ENCODE measurements at places on chromosomes 6 and 20.
A peak's percentile ranks its signal among the peaks of the same experiment; 100 is the strongest.

GRCh38 chr6:108566406-108566805 is 5.7 kb downstream of the FOXO3 start:
- DNase-seq: no peak

- no peak for DNase-seq
Measured at GRCh38 chr20:25064561-25065071, 6.7 kb upstream of the ACSS1 start.

GRCh38 chr6:49909563-49909962 is 43.2 kb upstream of the CRISP1 start:
- no peak for DNase-seq

DNA sequence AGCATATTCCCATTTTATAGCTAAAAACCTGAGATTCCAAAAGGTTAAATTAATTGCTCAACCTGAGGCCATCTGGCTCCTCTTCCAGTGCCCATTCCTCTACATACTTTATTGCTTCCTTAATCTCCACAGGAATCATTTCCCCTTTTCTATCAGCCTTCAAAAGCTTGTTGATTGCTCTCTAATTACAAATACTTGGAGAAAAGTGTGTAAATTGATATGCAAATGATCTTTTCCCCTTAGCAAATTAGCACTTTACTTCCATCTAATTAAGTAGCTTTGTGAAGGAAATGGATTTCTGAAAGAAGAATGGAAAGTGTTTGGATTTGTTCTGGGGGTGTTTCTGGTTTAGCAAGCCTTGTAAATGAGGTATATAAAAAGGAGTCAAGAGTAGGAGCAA is 323.3 kb downstream of the GRIK2 start:
- DNase-seq: no peak

- DNase-seq: no peak
Measured at GRCh38 chr20:58142843-58143185, 85.6 kb downstream of the ANKRD60 start.

DNA sequence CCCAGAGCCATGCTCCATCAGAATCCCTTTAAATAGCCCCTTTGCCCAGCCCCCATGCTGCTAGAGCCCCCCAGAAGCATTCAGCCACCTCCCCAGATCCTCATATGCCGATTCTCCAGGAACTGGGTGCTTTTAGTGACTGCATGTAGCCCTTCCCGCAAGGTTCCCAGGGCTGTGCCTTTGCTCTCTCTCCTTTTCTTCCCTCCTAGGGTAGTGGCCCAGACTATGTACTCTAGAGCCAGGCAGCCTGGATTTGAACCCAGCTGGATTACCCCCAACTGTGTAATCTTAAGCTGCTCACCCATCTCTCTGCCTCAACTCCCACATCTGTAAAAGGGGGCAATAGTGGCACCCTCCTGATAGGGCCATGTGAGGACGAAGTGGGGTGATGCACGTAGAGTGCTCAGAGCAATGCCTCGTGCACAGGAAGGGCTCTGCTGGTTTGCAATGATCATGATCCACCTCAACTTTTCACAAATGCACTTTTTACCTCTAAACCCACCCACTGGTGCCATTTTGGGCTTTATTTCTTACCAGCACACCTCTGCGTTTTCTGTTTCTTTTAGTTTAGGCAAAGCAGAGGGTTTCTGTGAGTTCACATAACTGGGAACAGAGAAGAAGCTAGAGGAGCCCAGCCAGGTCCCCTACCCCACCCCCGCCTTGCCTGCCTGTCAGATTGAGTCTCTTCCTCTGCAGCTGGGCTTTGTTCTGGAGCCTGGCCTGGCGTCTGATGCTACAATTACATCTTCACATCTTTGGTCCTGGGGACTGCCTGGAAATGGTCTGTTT is 396.5 kb downstream of the RNGTT start:
- DNase-seq: no peak

- DNase-seq: no peak
Measured at GRCh38 chr20:34290471-34290870, 12.7 kb downstream of the AHCY start.

GRCh38 chr20:35015863-35016193 is 60.2 kb downstream of the MYH7B start:
- DNase-seq: no peak

DNA sequence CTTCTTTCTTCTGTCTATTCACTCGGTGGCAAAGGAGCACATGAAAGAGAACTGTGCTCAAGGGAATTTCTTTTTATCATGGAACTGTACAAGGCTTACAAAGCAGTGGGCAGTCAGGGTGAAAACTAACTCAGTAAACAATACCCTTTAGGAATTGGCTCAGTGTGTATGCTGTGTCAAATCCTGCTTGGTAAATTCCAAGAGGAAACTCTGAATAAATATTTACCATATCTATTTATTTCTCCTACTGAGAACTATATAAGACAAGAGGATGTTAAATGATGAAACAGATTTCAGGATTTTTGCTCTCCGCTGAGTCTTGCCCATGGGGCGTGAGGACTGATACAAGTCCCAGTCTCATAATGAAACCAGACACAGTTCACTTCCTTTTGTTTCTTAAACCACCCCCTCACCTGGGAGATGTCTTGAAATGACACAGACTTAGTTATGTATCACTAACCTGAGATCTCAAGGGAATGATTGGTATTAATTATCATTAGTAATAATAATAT is 188.8 kb downstream of the BACH2 start:
- DNase-seq: peak; percentile 56

DNA sequence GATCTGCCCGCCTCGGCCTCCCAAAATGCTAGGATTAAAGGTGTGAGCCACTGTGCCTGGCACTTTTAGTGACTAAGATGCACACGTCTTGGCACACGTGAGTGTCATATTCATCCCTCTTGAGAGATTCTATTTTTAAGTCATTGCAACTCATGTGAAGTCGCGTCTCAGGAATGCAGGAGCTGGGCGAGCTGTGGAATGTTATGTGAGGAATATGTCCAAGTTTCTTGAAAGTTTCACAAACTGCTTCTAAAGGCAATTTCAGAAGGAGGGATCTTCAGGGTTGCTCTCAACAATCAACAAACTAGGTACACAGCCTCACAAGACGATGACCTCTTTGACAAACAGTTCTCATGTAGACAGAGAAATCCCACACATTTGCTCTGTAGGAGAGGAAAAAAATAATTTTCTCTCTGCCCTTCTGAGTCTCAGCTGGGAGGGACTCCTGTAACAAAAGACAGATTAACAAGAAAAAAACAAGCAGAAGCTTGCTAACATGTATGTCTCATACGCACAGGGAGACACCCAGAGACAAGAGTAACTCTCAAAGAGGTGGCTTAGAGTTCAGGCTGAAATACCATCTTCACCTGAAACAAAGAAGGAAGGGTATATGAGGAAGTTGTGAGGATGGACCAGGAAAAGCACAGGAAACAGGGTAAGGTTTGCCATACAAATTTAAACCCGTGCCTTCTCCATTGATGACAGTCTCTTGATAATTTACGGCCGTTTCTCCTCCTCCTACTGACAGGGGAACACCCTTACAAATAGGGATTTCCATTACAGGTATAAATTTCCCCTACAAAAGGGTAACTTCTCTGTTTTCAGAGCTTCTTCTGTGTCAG is 45.3 kb upstream of the FAM50B start:
- DNase-seq: no peak

DNA sequence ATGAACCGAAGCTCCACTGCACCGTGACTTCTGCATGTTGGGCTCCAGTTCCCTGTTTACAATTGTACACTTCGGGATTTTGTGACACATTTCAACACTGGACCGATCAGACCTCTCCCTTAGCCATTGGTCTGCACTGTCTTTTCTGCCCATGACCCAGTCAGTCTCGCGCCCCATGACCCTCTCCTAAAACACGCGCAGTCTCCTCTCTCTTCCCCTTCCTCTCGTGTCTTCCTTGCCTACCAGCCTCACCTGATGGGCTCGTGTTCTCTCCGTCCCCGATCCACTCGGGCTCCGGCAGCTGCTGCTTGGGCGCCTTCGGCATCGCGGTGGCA is 535 bp upstream of the ABCF1 start:
- DNase-seq: no peak

DNA sequence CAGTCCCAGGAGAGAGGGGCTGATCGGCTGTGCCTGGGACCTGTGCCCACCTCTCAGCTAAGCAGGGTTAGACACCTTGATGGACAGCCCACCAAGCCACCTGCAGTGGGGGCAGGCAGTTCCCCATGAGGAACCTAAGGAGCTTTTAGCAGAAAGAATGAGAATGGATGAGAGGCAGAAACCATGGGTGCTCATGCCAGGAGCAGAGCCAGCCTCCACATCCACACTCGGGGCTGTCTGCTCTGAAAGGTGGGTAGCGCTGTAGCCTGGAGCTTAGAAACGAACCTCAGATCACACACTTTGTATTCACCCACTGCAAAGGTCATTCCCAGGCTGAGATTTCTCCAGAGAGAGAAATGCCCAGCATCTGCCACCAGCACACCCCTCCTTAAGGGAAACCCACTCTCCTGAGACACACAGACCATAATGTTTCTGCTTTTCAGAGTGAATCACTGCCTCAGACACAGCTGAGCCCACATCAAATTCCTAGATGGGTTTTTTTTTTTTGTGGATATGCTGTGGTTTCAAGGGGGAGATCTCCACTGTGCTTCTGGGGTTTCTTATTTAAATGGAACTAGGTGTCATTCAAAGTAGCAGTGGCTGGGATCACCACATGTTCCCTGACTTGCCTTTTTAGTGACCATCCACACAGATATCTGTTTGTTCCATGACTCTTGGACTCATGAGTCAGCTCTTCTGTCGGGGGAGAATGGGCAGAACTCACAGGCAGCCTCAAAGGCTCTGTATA is 218.9 kb downstream of the EYA2 start:
- DNase-seq: no peak
